HT-29 (cell line): ENCODE measurements at places on chromosomes 5 and 9.

DNA sequence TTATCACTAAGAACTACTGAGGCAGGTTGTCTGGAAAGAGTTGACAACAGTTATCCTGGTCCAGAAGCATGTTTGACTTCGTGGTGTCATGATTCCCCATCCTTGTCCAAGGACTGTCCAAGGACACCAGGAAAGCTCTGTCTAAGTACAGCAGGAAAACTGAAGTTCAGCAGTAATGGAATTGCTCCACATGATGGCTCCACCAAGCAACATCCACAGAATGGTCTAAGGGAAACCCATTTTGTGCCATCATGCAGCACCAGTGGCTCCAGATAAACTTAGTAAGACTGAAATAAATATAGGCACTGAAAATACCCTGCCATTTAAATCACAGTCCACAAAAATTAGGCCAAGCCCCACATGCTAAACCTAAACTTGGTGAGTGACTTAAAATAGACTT lies 192.8 kb downstream of the CDH18 start:
- DNase-seq: peak; percentile 57

DNA sequence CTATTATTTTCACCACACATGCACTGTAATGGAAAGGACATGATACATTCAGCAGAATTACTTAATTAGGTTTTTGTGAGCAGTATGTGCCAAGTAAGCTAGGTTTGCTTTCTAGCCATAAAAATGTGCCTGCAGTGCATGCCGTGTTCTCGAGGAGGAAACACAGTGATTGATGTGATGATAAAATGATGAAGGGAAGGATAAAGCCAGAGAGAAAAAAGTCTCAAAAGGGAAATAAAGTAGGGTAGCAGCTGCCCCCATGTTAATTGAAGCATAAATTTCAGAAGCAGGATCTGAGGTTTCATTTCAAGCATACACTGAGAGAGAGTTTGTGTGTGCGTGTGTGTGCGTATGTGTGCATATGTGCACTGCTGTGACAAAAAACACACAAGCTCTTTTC lies 714.2 kb upstream of the C9orf72 start:
- DNase-seq: no peak

DNA sequence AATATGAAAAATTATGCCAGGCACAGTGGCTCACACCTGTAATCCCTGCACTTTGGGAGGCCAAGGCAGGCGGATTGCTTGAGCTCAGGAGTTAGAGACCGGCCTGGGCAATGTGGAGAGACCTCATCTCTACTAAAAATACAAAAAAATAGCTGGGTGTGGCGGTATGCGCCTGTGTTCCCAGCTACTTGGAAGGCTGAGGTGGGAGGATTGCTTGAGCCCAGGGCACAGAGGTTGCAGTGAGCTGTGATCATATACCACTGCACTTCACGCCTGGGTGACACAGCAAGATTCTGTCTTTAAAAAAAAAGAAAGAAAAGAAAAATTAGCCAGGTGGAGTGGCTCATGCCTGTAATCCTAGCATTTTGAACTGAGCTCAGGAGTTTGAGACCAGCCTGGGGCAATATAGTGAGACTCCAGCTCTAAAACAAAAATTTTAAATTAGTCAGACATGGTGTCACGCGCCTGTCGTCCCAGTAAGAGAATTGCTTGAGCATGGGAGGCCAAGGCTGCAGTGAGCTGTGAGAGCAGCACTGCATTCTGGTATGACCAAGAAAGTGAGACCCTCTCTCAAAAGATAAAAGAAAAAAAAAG lies 18.0 kb downstream of the PLAA start:
- DNase-seq: no peak

DNA sequence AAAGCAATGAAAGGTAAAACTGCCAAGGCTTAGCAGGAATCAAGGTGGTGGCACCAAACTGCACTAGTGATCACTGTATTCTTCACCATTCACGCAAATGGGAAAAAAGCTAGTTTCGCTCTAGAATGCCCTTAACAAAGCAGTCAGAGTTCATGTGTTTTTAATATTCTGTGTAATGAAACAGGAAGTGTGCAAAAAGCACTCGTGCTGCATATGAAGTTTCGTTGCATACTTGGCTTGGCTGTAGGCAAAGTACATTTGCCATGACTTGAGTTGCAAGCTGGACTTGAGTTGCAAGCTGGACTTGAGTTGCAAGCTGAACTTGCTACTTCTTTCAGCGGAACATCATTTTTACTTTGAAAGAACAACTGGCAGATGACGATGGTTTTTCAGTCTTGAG lies 55.4 kb downstream of the FOXI1 start:
- DNase-seq: no peak

GRCh38 chr9:72588336-72588735 lies 66.9 kb downstream of the TMC1 start:
- no peak for DNase-seq

GRCh38 chr5:112533362-112533761 lies 114.3 kb upstream of the EPB41L4A start:
- DNase-seq: peak; percentile 66
